Breast epithelium (tissue), 4 donors: ENCODE measurements at places on chromosomes 3 and 15. TPM values are rescaled to one million over a fixed set of nuclear protein-coding genes. Genes with fewer than 3 reads are reported as not detected.

The PLA1A gene
- 4.9 TPM for total RNA-seq

The ACP3 gene
- 6.9 TPM for total RNA-seq

DNA sequence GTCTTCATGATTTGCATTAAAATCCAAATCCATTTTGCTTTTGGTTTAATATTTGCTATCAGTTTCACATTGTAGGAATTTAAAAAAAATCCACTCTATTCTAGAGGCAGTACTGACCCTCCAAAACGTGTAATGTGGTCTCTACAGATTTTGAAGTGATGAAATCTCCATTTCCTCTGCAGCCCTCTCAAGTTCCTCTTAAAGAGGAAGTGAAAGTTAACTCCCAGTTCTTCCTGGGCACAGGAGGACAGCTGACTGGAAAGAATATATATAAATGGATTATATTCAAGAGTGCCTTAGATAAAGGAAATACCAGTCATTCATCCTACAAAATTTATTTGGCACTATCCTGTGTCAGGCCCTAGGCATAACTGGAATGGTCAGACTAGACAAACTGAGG is 83.5 kb upstream of the PLCL2 start:
- DNase-seq = no peak

- no peak for DNase-seq
Measured at GRCh38 chr3:16494814-16495431, 18.6 kb downstream of the RFTN1 start.

- DNase-seq = no peak
Measured at GRCh38 chr15:20295238-20295811, 246.3 kb downstream of the GOLGA6L6 start.
